ENCODE measurements at places on chromosomes 7 and 10.

- no peak for DNase-seq
Observed at GRCh38 chr10:115129752-115130151, 36.6 kb downstream of the ATRNL1 start.

DNA sequence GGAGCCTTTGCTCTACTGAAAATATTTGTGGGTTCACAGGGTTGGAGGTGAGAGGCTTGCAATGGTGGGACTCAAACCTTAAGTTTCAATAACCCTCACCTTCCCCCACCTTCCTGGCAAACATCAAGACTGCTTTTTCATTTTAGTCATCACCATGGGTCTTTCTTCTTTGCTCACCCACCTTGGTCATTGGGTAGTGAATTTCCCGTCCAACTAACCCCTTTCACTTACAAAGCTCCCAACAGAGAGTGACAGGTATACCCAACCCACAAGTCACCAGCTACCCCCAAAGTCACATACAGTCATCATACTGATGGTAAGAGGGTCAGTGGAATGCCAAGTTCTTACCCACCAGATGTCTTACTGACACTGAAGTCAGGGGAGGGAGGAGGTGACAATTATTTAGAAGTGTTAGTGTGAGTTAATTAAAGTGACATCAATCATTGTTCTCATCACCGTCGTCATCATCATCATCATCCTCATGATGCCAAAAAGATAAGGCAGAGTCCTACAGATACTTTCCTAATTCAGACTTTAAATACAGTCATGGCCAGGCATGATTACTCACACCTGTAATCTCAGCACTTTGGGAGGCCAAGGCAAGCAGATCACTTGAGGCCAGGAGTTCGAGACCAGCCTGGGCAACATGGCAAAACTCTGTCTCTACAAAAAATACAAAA is 49.0 kb downstream of the PIK3AP1 start:
- DNase-seq: no peak

DNA sequence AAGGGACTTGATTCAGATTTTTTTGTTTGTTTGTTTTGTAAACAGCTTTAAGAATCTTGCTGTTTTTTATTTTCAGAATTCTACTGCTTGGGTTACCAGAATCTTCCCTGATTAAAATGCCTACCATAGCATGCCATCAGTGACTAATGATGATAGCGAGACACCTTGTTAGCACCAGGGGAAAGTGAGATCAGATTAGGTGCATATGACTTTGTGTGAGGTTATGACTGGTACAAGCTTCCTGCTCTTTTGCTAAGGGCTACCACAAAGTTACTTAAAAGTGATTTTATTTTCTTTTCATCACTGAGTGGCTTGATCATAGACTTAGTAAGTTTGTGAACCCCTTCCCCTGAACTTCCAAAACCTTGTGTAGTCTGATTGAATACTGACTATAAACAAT is 93.5 kb downstream of the SND1 start:
- no peak for DNase-seq

DNA sequence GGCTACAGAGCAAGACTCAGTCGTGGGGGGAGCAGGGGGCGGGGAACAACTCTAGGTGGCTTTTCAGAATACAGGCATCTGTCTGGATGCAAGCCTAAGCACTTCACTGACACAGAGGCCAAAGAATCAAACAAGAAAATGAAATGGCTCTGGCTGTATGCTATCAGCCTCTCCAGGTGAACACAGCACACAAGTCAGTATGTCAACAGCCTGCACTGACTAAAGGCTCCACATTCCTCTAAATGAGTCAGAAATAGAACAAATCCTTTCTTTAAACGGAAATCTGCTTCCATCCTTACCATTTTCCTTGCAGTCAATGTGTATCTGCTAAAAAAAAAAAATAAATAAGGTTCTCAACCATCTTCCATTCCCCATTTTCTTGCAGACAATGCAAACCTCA is 88.3 kb downstream of the ARMH3 start:
- no peak for DNase-seq

- DNase-seq: no peak
Observed at GRCh38 chr10:92081641-92082040, 158.1 kb downstream of the BTAF1 start.

GRCh38 chr10:57973451-57973850 is 294.2 kb downstream of the IPMK start:
- no peak for DNase-seq

- no peak for DNase-seq
Observed at GRCh38 chr7:94843553-94843952, 63.8 kb upstream of the PPP1R9A start.

DNA sequence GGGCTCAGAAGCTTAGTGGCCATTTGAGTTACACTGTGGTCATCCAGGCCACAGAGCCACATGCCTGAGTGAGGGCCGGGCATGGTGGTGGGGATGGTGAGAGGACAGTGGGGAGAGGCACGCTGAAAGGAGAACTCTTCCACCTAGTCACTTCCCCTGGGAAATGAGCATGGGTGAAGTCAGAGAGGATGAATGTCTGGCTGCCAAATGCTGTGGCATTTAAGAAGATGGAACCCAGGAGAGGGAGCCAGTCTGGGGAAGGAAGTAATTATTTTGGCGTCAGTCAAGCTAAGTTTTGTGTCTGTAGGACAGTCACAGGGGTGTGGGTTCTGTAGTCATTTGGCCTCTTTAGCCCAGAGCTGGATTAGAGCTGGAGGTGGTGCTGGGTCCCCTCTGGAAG is 86.0 kb upstream of the PODXL start:
- DNase-seq: no peak

GRCh38 chr10:117000580-117000979 is 4.4 kb downstream of the SHTN1 start:
- DNase-seq: no peak

- no peak for DNase-seq
Observed at GRCh38 chr10:95650232-95650631, 6.3 kb downstream of the ALDH18A1 start.

DNA sequence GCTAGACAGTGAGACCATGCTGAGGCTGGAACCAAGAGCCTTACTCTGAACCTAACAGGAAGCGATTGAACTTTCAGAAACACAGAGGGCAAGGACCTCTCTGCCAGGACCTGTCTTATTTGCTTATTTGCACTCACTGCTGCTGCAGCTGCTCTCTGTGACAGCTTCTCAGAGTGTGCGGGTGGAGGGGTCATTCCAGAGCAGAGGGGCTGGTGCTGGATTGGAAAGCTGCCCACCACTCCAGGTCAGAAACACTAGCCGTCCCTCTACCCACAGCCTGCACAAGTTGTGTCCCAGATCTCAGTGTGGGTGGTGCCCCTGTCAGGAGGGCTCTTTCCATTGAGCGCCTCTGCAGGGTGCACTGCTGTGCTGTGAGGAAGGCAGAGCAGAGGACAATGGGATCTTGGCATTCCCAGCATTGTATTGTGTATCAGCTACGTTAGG is 126.2 kb downstream of the CCNY start:
- no peak for DNase-seq
